ENCODE measurements at places on chromosomes 1 and 21. TPM values are rescaled to one million over a fixed set of nuclear protein-coding genes. Genes with fewer than 3 reads are reported as not detected.

The LY9 gene
- polyA plus RNA-seq = not detected

The PSRC1 gene
- polyA plus RNA-seq = 26.7 TPM

The S100A7 gene
- polyA plus RNA-seq = 0.67 TPM

The DCDC2B gene
- polyA plus RNA-seq = 0.67 TPM

DNA sequence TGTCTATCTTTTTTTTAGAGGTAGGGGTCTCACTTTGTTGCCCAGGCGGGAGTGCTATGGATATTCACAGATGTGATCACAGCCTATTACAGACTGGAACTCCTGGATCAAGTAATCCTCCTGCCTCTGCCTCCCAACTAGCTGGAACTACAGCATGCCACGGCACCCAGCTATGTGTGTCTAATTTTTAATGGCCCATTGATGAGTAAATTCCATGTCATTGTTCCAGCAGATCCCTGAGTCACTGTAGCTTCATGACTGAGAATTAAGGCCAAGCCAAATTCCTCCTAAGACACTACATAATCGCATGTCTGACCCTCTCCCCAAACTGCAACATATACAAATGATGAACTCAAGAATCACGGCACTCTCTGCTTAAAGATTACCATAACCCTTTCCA is 84.2 kb upstream of the RGS2 start:
- DNase-seq = no peak

- DNase-seq = no peak
Measured at GRCh38 chr1:167794043-167794442, 72.3 kb downstream of the MPZL1 start.

DNA sequence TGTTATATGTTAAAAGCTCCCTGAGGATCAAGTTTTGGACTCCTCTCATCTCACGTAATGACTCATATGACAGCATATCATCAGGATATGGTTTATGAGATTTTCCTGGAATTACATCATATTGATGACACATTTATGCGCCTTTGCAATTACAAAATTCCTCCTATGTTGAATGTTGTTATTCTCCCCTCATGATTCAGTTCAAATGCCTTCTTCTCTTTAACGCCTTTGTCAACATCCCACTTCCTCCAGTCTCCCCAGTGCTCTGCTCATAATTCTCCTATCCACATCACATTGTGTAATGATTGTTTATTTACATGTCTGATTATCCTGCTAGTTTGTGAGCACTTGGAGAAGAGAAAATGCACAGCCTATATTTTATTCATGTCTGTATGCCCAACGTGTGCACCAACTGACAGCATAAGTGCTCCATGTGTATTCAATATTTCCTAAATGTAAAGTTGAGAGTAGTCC is 80.9 kb upstream of the BACH1 start:
- DNase-seq = no peak

DNA sequence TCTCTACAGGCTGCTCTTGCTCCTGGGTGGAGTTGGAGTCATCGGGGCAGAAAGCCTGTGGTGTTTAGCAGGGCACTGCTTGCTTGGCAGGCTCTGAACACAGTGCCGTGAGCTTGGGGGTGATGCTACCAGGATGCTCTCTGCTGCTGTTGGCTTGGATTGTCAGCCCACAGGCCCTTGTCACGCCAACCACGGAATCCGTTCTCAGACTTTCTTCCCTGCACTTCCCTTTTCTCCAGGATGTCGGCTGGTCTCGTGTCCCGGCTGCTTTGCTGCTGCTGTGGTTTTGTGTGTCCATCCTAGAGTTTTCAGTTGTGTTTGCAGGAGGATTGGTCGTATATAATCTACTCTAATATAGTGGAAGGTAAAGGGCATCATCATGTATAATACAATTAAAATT is 44.4 kb upstream of the TTC34 start:
- DNase-seq = no peak

DNA sequence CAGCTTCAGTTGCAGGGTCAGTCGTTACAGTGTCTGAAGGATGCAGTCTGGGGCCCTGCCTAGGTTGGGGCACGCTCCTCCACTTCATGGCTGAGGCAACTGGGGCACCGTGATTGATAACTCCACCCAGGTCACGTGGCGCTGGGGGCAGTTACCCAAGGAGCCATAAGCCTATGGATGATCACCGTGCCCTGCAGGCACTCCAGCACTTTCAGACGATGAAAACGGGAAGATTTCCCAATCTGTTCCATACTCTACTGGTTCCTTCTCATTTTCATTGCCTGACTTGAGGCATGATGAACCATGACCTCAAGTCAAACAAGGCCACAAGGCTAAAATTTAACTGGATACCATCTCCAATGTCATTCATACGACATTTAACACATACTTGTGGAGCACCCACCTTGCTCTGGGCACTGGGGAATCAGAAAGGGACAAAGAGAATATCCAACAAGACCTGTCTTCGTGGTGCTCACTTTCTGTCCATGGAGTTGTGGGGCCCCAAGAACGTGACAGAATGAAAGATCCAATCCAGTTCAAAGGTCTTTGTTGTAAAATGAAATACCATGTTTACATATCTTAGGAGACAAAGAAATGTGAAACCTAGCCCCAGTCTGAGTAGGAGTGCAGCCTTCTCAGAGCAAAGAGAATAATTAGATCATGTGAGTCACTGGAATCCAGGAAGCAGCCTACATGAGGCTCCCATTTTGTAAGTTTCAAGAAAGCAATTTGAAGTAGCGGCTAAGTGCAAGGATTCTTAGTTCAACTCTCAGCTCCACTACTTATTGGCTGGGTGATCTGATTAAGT is 39.4 kb upstream of the SPOCD1 start:
- DNase-seq = no peak

- no peak for DNase-seq
Measured at GRCh38 chr21:37940691-37941090, 24.4 kb upstream of the KCNJ6 start.

DNA sequence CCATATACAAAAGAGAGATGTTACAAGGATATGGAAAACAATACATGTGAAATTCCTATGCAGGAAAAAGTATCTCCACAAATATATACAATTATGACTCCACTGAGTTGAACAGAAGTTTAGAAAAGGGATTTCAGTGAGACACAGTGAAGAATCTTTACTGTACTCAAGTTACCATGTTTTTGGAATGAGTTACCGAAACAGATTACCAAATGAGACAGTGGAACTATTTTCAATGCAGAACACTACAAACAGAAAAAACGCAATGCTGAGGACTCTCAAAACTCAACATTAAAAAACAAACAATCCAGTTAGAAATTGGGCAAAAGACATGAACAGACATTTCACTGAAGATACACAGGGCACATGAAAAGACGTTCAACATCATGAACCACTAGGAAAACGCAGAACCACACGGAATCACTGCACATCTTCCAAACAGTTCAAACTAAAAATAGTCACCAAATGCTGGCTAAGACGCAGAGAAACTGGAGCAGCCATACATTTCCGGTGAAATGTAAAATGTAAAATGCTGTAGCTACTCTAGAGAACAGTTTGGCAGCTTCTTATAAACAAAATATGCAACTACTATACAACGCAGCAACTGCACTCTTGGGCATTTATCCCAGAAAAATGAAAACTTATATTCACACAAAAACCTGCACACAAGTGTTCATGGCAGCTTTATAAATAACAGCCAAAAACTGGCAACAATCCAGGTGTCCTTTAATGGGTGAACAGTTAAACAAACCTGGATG is 118.7 kb downstream of the UBR4 start:
- DNase-seq = no peak

- no peak for DNase-seq
Measured at GRCh38 chr1:17948594-17948993, 159.0 kb upstream of the IGSF21 start.

All from right renal pelvis (tissue), 4 donors.